Osteocyte (in vitro differentiated cells): ENCODE measurements at places on chromosomes 5 and 9.

DNA sequence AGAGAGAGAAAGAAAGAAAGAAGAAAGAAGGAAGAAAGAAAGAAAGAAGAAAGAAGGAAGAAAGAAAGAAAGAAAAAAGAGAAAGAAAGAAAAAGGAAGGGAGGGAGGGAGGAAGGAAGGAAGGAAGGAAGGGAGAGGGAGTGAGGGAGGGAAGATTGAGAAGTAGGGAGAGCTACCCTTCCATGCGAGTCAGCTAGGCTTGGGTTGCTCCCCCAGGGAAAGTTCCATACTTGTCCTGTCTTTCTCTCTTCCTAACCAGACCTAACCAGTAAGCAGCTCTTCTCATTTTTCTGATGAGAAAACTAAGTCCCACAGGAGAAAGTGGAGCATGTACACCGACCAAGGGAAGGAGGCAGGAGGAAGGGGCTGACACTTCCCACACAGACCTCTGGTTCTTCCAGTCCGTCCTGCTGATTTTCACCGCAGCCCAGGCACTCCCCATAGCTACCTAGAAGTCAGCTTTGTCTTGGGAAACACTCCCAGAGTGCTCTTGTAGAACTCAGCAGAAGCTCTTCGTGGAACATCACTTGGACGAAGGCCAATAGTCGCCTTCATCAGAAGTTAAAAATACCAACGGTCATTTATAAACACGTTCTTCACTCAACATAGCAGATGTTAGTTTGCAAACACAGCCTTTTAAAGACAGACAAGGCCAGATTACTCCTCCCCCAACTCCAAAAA lies 29.0 kb upstream of the ENTREP1 start:
- no peak for DNase-seq

- DNase-seq = no peak
Measured at GRCh38 chr5:45029553-45029952, 220.8 kb downstream of the MRPS30 start.

DNA sequence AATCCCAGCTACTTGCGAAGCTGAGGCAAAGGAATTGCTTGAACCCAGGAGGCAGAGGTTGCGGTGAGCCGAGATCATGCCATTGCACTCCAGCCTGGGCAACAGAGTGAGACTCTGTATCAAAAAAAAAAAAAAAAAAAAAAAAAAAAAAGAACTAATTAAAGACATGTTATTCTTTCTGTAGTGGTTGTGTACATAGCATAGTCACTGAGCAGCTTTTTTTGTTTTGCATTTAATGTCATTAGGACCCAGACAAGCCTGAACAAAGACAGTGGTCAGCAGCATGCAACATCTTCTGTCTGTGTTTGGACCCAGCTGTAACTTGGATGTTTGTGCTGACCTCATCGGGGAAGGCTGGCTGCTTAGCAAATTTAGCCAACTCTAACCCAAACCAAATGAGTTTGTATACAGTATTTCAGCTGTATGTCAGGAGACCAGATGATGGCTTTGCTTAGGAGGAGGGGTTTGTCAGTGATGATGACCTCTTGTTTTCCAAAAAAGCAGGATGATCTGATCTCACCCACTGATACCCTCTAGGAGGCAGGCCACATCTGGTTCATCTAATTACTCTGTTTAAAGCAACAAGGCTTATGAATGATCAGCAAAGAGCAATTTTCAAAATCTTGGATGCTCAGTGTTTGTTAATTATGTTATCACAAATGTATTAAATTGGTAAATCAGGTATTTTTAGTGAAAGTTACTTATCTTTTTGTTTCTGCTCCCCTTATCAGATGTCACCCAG lies 39.5 kb downstream of the SNCAIP start:
- no peak for DNase-seq

DNA sequence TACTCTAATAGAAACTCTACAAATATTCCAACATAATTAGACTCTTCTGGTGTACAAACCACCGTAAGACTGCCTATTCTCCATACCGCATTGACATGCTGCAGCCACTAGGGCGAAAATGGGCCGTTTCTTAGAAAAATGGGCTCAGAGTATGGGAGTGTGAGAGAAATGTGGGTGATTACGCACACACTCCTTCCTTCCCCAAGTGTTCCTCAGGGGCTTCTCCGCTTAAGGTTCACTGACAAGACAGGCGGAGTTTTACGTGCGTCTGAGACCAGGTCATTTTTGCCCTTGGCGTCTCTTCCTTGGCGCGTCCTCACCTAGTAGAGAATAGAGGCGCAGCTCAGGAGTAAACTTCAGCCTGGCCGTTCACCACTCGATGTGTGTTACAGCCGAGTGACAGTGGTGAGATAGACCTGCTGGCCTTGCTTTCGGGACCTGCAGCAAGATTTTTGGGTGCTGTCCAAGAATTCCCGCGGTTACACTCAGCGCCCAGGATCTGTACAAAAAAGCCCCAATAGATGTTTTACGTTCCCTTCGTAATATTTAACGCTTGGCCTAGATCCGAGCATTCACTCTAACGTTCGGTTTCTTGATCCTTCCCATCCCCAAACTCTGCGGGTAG lies 1.8 kb upstream of the NTRK2 start:
- no peak for DNase-seq

DNA sequence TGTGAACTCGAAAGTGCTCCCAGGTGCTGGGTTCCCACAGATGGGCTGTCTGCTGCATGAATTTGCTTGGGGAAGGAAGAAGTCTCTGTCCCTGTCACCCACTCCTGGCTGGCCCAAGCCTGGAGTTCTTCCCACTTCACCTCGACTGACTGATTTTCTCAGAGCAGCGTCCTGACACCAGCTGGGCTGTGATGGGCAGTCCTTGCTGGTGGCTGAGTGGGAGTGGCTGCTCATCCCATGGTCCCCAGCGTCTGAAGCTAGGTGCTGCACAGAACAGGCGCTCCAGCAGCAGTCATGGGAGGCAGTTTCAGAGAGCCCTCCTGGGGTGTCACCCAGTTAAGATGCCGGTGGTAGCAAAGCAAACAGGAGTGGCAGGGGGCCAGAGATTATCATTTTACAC lies 10.1 kb upstream of the NEURL1B start:
- DNase-seq = no peak

DNA sequence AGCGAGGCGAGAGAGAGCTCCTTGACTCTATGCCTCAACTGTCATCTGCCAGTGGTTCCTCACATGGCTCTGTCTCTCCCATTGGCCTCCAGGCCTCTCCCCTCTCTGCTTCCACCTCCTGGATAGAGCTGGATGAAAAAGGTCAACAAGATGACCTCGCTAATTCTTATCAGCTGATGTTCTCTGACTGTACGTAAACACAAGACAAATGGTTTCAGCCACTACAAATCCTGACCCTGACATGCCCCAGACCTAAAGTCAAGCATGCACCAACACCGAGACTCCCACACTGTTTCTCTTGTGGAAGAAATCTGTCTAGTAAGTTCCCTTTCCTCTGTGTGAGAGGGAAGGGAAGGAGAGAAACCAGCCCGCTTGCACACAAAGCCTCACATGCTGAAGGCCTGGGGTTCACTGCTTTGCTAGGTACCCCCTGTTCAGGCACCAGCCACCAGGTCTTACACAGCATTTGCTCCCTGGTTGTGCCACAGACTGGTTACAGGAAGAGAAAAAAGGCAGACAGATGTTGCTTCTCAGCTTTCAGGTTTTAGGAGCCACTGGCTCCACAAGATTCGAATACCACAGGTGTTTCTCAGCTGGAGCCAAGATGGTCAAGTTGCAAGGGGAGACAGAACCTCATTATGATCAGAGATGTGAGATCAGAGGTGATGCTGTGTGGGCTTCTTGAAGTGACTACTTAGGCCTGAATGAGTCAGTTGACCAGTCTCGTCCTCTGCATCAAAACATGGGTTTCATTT lies 592.5 kb downstream of the CCDC171 start:
- no peak for DNase-seq

DNA sequence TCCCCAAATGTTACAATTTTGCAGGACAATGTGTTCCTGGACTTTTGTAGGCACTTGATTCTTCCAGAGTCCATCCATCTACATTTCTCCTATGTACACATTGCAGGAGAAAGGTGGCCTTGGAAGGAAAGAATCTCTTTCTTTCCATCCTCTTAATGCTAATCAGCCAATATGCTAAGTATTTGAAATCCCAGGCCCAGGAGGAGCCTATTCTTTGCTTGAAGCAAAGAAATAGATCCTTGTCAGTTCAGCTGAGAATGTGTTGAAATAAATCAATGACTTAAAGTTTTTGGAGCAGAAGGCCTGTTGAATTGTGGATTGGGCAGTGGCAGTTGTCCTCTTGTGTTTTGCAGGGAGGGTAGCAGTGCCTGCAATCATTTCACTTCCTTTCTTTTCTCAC lies 113.3 kb downstream of the PTTG1 start:
- no peak for DNase-seq

DNA sequence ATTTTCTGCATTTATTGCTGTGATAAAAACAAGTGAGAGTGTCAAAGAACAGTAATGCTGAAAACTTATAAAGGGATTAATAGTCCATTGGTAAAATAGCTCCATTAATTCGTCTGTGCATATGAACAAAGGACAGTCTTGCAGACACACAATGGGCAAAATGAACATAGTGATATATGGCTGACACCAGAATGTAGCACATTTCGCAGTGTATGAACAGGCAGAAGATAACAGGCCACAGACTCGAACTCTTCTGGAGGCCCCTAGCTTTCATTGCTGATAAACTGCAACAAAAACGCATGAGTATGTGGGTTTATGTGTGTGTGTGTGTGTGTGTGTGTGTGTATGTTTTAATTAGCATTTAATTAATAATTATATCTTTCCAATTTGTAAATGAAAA lies 354.8 kb downstream of the TAF11L14 start:
- no peak for DNase-seq

GRCh38 chr5:156778139-156778706 lies 71.9 kb upstream of the PPP1R2B start:
- DNase-seq = no peak

GRCh38 chr9:99173570-99174504 lies 47.9 kb downstream of the ALG2 start:
- DNase-seq = no peak

- no peak for DNase-seq
Measured at GRCh38 chr5:76851728-76852369, 2.0 kb downstream of the S100Z start.

GRCh38 chr9:134130503-134131375 lies 5.1 kb upstream of the WDR5 start:
- no peak for DNase-seq

DNA sequence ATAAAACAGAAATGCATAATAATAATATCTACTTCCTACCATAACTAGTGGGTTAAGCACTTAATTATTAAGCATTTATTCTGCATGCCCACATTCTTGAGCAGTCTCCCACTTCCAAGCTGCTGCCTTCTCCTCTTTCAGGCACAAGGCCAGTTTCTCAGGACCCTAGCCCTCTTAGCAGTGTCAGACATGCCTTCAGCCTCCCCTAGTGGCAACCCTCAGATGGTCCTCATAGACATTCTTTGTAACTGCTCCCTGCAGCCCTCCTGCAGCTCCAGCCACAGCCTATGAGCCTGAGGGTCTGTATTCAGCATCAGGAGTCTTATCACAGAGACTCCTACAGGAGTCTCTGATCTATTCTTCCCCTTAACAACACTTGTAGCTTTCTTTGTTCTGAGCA lies 3.9 kb downstream of the IL9 start:
- peak; percentile 23 for DNase-seq
